NCI-H1694 (cell line): ENCODE measurements at places on chromosomes 7 and 10.

DNA sequence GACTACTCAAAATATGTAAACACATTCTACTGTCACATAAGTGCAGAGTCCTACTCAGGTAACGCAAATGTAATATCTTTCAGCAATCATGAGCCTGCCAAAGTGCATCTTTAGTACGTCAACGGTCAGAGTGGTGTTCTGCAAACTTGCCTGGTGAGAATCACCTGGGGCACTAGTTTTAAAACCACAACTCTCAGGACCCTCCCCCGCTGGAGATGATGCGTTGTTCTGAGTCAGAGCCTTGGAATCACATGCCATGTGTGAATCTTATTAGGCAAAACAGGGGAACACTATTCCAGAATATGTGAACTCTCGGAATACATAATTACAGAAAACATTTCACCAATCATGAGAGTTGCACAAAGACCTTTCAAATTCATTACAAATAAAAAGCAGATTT, 115.7 kb downstream of the TPK1 start:
- DNase-seq = no peak

- no peak for DNase-seq
These were observed 61.4 kb downstream of the SYPL1 start for GRCh38 chr7:106050746-106051117.

DNA sequence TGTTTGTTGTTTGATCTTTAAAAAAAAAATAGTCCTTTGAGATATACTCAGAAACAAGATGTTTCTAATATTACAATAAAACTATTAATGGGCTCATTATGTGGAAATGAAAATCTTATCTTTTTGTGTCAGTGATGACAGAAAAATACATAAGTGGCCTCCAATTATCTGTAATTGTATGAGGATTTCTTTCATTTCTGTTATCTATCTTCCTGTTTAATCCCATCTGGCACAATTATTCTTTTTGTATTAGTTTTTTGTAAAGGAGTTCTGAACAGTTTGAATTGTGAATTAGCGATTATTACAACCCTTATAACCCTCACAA, 270.8 kb downstream of the BBS9 start:
- DNase-seq = no peak

GRCh38 chr7:122413339-122413738, 108.8 kb upstream of the FEZF1 start:
- no peak for DNase-seq

- no peak for DNase-seq
These were observed 103.9 kb upstream of the LEP start for GRCh38 chr7:128137181-128137580.

DNA sequence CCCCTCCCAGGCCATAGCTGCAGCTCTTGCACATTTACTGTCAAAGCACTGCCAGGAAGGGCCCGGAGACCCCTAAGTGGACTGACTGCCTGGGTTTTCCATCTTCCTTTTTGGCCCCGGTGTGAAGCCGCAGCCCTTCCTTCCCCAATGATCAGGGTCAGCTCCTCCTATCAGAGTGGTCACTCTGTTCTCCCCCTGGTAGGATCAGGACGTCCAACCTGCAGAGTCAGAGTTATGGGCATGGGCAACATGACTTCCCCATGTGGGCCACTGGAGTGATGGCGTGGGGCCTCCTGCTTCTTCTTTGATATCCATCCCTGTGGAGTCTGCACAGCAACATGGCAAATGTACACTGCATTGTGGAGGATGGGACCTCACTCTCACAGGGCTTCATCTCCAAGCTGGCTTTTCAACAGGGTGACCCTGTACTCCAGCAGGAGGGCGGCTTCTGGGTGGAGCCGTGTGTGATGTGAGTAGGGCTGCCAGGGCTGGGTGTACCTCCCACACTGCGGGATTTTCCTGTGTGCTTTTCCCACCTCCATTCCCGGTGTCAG, 6.4 kb upstream of the RAMP3 start:
- DNase-seq = no peak

- DNase-seq = peak; percentile 45
These were observed 72.1 kb upstream of the STARD3NL start for GRCh38 chr7:38105874-38106483.

- no peak for DNase-seq
These were observed 31.0 kb upstream of the NDST2 start for GRCh38 chr10:73842349-73842748.

DNA sequence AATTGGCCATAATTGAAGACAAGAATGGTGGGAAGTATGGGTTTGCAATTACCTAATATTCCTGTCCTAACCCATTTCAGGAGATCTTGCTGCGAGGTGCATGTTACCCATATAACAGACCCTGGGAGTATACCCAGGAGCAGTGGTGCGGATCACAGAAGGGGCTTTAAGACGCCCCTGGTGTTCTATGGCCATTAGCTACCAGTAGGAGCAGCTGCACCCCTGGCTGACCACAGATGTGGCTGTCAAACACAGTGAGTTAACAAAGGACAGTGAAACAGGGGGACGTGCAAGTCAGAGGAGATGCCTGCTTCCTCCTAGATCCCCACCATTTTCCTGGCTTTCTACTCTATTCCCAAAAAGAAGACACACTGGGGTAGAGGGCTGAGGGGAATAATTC, 25.2 kb downstream of the AOC1 start:
- DNase-seq = no peak

DNA sequence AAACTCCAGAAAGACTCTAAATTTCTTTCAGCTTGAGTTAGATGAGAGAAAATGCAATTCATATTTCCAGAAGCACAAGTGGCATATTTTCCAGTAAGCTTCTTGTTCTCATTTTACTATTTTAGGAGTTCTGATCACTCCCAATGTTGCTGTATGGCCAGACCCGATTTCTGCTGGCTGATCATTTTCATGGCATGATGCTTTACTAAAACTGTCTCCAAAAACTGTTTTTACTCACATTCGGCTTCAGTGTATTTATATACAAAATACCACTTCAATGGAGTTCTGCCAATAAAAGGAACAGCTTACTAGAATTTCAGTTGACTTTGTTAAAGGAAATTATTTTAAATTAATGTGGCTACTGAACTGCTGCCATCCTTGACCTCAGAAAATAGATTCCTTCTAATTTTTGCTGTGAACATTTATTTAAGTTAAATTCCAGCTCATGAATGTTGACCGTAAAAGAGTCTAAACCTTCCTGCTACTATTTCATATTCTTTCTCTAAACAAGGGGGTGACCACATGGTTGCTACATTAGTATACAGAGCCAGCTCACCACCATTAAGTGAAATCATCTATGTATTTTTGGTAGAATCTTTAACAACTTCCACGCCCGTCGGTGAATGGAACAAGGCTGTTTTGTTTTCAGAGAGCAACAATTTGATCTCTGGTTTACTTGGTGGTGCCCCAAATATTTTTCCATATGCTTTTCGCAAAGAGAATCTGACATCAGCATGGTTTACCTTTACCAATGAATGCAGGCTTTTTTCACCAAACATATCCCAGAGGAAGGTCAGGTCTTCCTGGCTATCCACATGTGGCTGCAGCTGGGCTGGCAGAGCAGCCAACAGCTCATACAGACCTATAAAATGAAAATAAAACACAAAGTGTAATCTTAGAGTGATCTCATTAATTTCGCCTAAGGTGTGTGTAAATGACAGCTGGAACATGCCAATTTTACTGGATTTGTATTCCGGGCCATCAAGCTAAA, 101.2 kb downstream of the MPP7 start:
- no peak for DNase-seq

GRCh38 chr7:30656006-30656957, 26.0 kb downstream of the CRHR2 start:
- peak; percentile 9 for DNase-seq

GRCh38 chr7:157129200-157129599, 9.5 kb upstream of the UBE3C start:
- no peak for DNase-seq

GRCh38 chr7:157673573-157673972, 336.8 kb downstream of the DNAJB6 start:
- DNase-seq = no peak
